ENCODE measurements at places on chromosomes 3 and 15.

- no peak for DNase-seq
These were observed 22.6 kb upstream of the SCG3 start for GRCh38 chr15:51658664-51659063.

GRCh38 chr15:100043692-100044091, 298.1 kb downstream of the ADAMTS17 start:
- no peak for DNase-seq

- DNase-seq, result no peak
These were observed 36.0 kb downstream of the PHLDB2 start for GRCh38 chr3:111895071-111895470.

- no peak for DNase-seq
These were observed 10.2 kb downstream of the MRPS22 start for GRCh38 chr3:139353920-139354556.

- no peak for DNase-seq
These were observed 6.3 kb downstream of the NR2F2 start for GRCh38 chr15:96336596-96337364.

GRCh38 chr3:166902374-166902773, 477.7 kb downstream of the ZBBX start:
- DNase-seq, result no peak

- DNase-seq, result no peak
These were observed 15.8 kb downstream of the NPTN start for GRCh38 chr15:73617301-73617831.

DNA sequence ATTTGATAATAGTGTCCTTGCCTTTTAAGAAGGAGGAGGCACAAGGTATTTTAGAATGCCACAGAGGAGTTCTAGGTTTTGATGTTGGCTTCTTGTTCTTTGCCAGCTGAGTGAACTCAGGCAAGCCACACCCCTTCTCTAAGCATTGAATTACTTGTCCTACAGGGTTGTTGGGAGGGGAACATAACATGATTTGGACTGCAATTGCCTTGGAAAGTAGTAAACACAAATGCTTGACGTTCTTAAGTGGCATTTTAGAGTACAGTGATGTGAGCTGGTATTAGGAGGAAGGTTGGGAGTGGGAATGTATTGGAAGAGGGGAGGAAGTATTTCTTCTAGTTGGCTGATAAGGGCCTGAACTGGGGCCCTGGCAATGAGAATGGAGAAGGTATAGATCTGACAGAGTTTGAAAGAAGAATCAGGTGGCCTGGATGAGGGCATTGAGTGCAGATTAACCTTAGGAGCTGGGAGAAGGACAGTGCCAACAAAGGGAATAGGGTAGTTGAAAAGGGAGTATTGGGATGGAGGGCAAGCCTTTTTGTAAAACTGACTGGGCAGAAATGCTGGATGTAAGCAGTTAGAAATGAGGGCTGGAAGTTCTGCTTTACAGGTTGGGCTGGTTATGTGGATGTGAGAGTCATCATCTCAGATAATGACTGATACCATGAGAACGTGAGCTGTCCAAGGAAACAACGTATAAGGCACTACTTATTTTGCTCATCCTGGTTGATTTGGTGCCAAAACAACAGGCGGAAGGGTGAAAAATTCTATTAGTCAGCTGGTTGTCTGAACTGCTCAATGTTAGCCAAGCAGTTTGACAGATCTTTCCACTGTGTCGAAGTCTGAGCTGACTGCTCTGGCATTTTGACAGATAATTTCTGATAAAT, 16.7 kb downstream of the KAT2B start:
- no peak for DNase-seq

Measured in hematopoietic multipotent progenitor cell (in vitro differentiated cells).